ENCODE measurements at places on chromosomes 5 and 9.

GRCh38 chr5:89560696-89561095 is 677.7 kb upstream of the MEF2C start:
- no peak for DNase-seq

GRCh38 chr5:178383301-178383918 is 150.8 kb upstream of the PHYKPL start:
- DNase-seq = no peak

DNA sequence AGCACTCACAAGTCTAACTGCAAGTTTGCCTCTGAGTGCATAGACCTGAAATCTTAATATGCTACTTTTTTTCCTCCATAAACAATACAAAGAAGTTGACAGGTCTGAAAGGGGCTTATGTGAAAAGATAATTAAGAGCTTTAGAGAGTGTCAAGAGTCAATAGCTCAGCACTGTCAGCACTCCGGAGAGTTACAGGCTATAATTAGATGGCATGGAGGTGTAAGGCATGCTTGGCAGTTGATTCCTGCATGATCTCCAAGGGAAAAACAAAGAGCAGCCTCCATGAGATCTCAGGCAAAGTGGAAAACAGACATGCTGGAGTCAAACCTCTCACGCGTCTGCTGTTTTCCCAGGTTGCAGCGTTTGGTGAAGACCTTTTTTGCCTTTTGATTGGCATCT is 468.7 kb downstream of the TLE4 start:
- no peak for DNase-seq

GRCh38 chr5:20609126-20609525 is 621.1 kb upstream of the CDH18 start:
- DNase-seq = no peak

DNA sequence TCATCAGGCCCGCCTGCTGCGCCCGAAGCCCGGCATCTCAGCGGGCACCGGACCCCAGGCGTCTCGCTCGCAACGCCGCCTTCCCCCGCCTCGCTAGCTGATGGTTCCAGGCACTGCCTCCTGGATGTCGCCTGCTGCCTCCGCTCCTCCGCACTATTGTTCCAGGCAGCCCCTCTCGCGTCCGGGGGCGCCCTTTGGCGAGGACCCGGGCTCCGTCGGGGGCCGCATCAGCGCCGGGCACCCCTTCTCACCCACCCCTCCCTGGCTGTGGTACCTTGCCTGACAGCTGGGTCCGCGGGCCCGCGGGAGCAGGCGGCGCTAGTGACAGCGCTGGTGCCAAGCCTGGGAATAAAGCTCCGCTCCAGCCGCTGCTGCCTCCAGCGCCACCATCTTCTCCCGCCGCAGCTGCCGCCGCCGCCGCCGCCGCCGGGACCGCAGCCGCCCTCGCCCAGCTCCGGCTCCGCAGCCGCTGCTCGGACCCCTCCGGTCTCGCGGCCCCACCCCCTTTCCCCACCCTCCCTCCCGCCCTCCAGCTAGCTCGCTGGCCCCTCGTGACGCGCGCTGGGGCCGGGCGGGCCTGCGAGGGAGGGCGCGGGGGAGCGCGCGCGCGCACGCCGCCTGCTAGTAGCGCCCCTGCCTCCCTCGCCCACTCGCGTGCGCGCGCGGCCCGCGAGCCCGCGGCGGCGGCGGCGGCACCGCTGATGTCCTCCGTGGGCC is at the start of gene APBA1:
Gene APBA1, minus strand, starts transcription at position 493 of the 717 bp plus-strand sequence.
- DNase-seq = peak; percentile 29

- DNase-seq = no peak
Measured at GRCh38 chr9:129446828-129447550, 173.9 kb downstream of the C9orf50 start.

All from stimulated activated CD4-positive, alpha-beta T cell treated with anti-CD3 and anti-CD28 coated beads, Interleukin-1b, Interleukin-23, amount 100 ng/mL, for 4 hours (primary cell).